ENCODE measurements at places on chromosomes 6 and 20.

DNA sequence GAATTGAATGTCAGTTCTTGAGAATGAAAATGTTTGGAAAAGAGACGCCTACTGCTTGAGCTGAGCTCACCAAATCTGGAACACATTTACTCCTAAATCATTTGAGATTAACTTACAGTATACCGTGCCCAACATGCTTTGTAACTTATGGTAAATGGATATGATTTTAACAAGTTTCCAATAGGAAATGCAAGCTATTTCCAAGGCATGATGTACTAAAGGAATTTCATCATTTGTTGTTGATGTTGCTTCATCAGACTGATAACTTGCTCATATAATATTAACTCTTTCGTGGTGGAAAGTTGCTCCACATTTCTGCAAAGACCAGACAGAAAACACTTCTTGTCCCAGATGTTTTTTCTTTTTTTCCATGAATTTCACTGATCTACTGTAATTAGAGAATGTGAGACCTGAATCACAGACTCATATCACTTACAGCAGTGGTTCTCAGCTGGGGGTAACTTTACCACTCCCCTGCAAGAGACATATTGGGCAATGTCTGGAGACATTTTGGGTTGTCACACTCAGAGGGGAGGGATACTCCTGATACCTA, 116.6 kb upstream of the TRAF3IP2 start:
- no peak for DNase-seq

DNA sequence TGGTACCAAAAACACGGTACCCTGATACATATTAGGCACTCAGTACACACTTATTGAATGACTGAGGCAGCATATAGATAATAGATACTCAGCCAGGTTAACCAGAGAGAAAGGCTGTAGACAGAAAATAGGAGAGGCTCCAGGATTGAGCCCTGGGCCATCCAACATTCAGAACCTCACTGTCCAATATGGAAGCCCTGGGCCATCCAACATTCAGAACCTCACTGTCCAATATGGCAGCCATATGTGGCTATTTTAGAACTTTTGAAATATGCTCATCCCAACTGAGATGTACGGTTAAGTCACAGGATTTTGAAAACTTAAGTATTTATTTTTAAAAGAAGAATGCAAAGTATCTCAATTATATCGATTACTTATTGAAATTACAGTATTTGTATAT, 142.5 kb upstream of the ID4 start:
- DNase-seq = no peak

GRCh38 chr6:157644043-157644810, 178.8 kb upstream of the SNX9 start:
- no peak for DNase-seq

GRCh38 chr6:22240025-22240424, 56.8 kb downstream of the PRL start:
- no peak for DNase-seq

DNA sequence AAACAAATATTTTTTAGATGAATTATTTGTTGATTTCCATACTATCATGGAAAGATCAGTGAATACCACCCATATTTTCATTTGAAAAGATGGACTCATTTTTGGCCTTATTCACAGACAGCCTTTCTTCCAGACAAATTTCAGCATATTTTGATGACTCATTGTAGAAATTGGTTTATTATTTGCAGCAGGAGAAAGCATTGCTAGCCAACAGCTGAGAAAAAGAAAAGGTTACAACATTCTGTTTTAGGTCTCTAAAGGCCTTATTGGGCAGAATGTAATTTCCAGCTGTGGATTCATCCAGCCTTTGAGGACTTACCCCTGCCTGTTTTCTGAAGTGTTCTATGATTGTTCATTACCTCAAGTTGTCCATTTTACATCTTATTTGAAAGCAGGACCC, 201.9 kb downstream of the PLCB4 start:
- no peak for DNase-seq

- no peak for DNase-seq
Measured at GRCh38 chr6:153621070-153621469, 418.0 kb upstream of the OPRM1 start.

DNA sequence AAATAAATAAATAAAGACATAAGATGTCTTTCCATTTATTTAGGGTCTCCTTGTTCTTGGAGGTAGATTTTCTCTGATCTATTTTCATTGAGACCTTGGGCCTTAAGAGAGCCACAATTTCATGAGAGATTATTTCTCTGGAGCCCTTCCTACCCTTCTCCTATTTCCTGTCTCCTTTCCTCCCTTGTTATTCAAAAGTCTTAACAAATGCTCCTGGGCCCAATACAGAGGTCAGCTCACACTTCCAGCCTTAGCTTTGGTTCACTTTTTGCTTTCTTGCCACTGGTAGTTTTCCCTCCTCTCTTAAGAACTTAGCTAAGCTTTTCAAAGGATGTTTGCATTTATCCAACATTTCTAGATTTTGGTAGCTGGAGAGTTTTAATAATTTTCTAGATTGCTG, 44.0 kb downstream of the PTPRA start:
- no peak for DNase-seq

DNA sequence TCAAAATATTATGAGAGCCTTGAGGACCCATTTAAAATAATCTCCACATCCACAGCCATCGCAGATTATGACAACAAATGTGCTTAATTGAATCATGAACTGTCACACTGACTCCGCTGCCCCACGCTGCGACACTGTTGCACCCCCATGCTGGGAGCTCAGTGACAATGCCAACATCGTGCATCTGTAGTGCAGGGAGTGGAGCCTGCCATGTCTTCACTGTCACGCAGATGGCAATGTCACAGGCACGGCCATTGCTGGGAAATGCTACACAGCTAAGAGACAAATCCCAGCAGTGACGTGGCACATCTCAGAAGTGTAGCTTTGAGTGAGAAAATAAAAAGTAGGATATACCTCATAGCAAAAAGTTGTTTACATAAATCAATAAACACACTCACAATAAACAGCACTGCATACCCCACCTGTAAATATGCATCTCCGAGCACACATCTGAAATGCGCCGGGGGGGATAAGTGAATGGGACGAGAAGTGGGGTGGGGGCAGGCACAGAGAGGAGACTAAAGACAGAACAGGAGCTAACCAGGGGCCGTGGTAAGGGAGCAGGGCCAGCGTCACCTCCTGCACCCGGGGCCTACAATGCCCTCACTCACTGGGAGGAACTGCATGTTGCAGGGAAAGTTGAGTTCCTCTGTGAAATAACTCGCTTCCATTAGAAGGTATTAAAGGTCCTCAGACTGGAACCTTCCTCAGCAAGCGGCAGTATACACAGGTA, 349.9 kb downstream of the THBS2 start:
- no peak for DNase-seq

Data from effector memory CD4-positive, alpha-beta T cell (primary cell).